NCI-H446 treated with DMSO at 0.1 percent for 48 hours (cell line): ENCODE measurements at places on chromosomes 6 and 20.

DNA sequence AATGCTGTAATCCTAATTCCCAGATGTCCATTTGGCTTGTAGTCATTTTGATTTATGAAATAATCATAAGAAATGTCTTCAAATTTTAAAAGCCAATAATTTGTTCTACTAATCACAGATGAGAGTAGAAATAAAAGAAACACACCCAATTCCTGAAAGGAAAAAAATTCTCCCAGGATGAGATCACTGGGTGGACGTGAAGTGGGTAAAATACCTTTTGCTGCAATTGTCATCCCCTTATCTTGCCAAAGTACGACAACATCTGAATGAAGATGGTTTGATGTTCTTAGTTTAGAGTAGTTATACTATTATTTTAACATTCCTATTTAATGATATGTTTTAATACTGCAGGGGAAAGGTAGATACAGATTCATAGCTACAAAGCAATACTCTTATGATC is 33.7 kb downstream of the MTHFD1L start:
- DNase-seq = no peak

DNA sequence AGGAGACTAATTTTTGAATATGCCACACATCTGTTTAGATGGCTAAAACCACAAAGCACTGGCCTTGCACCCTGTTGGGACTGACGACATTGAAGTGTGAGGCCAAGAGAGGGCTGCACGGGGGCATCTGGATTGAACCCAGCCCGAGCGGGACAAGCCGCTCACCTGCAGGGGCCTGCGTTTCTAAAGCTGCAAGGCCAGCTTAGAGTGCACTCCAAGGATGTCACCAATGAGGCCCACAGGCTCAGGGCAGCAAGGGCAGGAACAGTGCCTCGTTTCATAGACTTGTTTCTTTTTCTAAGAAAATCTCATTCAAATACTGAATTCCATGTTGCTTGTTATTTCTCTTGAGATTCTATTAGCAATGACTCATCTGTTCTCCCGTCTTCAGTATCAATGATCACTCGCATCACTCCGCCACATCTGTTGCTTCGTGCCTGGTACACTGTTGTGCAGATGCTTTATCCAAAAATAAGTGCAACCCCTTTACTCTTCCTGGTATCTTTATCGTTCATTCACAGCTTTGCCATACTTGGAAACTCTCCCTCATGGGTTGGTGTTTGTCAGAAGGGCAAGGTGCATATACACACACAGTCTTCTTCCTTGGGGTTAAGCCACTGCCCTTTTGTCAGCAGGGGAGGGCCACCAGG is 120.1 kb downstream of the IRF4 start:
- DNase-seq = no peak

DNA sequence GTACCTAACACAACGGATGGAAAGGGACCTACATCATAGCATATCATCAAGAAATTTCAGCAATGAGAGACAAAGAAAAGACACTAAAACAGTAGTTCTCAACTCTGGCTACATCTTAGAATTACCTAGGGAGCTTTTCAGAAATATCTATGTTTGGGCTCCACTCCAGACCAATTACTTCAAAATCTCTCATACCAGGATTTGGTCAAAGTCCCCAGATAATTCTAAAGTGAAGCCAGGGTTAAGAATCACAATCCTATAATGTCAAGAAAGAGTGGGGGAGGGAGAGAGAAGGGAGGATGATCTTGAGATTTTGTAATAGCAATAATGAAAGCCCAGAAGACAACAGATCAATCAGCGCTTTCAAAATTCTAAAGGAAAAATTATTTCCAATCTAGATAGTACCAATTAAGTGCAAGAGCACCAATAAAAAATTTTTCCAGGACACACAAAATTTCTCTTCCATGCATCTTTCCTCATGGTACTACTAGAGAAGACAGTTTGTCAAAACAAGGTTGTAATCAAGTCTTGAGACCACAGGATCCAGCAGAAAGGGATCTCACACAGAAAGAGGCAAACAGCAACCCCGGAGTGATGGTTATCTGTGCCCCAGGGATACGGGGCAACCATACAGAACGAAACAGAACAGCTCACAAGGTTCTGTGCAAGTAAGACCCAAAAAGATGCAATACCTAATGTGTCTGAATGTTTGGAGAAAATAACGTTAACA is 152.9 kb upstream of the DST start:
- DNase-seq = no peak

DNA sequence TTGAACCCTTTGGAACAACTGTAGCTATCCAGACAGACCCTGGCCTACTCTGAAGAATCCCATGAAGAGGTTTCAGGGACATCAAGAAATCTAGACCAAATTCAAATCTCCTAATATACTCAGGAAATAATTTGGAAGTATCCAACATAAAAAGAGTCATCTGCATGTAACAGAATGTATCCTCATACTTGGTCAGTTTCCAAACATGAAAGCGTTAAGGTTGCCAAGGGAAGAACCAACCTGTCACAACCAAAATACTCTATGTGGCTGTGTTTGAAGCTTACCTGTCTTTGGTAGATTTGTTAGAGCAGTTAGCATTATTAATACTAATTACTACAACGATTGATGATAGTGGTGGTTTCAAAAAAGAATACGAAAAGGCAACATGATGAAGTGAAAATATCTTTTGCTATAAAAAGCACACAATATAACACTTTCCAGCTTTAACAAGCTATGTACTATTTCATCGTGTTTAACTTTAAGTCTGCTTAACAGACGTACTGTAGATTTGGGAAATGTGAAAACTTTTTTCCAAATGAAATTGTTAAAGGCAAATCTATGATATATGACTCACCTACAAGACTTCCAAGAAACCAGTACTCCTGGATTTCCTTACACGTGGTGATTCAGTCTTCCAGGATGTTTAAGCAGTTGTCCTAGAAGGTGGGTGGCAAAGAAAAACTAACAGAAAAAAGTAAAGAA is 46.6 kb upstream of the ENPP1 start:
- DNase-seq = no peak

DNA sequence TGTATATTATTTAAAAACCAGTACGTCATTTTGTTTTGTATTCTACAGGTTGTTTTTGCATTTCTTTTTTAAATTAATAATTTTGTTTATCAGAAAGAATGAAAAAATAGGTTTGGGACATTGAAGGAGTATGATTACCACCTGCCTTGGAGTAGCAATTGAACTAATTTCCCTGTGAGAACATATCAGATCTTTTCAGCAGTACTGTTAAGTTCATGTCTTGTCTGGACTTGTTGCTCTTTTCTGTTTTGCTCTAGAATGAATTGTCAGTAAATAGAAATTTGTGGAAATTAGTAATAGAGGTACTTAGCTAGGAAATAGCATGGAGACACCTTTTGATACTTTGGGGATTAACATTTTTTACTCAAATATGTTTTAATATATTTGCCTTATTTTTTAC is 24.3 kb downstream of the HSF2 start:
- DNase-seq = no peak

DNA sequence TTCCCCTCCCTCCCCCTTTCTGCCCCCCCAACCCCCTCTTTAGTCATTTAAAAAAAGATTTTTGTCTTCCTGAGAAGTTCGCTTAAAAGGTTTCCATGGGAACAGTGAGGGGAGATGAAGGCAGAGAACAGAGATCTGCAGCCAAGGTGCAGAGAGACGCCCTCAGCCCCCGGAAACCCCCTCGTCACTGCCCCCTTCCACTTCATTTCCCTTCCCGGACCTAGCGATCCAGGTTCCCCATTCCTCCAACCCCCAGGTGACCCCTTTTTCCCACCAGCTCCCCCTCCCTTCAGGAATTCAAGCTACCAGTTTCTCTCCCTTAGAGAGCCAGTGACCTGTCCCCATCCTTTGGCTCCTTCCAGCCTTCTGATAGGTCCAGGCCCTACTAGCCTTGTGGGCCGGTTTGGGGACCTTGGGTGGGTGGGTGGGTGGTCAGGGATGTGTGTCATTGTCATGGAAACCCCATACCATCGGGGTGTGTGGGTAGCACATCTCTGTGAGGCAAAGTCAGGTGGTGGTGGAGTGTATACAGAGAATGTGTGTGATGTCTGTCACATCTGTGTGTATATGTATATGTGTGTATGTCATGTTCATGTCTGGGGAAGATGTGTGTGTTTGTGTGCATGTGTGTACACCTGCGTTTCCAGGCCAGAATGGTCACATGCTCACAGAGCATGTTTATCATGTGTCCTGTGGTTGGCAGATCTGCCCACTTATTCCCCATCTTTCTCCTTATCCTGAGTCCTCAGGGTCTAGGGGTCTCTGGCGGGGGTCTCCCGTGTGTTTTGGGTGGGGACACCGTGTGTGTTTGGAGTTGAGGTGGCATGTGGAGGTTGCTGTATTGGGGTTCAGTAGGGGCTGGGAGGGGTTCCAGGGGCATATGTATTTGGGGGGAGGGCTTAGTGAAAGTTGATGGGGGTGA is 7.0 kb downstream of the SYNGAP1 start:
- no peak for DNase-seq

GRCh38 chr20:41308726-41309413 is 8.7 kb downstream of the ZHX3 start:
- DNase-seq = no peak

GRCh38 chr6:170080169-170080827 is 210.6 kb downstream of the DLL1 start:
- no peak for DNase-seq

DNA sequence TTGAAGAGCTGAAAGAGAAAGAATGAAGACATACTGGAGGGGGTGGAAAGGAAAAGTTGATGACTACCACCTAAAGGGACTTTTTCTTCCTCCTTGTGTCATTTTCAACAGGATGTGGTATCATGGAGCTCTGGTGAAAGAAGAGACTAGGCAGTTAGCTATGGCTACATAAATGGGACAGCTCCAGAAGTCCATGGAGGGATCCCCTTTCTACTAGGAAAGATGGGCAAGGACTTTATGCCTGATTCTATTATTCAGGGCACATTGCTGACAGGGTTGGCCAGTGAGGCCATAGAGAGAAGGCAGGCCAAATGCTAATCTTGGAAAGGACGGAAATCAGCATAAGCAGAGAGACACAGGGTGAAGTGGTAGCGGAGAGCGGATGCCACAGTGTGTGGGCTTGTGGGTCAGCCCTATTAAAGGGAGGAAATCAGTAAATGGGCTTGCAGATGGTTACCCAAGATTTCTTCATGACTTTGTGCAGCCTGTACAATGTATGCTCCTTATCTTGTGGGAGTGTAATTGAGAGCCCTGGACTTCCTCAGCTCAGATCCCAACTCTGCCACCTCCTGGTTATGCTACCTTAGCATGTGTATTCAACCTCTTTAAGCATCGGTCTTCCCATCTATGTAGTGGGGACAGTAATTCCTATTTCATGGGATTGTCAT is 77.4 kb upstream of the TMEM170B start:
- no peak for DNase-seq

DNA sequence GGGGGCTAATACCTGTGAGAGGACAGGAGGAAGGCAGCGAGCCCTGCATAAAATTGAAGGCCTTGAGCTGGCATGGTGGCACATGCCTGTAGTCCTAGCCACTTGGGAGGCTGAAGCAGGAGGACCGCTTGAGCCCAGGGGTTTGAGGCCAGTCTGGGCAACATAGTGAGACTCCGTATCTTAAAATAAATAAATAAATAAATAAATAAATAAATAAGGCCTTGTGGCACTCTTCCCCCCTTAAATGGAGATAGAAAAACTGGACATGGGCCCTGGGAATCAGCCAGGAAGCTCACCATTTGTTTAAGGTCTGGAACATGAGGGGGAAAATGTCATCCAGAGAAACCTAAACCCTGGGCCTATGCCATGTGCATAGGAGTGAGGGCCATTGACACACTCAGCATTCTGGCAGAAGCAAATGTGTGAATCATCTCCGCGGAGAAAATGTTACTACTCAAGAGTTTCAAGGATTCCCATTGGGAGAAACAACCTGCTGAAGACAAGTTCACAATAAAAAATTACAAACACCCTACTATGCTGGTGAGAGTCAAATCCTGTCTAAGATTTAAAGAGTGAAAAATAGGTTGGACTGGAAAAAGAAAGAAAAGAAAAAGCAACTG is 51.9 kb upstream of the UBR2 start:
- DNase-seq = no peak

- no peak for DNase-seq
Observed at GRCh38 chr6:2740581-2740980, 10.1 kb downstream of the MYLK4 start.

DNA sequence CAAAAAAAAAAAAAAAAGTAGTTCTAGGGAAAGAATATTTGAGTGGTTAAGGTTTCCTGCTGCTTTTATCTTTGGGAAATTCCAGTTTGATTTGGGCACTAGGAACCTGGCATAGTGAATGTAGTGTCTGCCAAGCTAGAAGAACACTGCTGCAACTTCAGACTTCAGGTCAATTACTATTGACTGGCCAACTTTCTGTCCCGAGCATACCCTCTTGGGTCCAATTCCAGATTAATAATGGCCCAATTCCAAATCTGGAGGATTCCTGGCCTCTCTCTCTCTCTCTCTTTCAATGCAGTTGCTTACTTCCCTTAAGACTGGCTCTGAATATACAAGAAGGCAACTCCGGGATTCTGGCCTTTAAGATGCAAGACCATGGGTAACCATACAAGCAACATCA is 74.9 kb downstream of the ANKEF1 start:
- peak; percentile 87 for DNase-seq

DNA sequence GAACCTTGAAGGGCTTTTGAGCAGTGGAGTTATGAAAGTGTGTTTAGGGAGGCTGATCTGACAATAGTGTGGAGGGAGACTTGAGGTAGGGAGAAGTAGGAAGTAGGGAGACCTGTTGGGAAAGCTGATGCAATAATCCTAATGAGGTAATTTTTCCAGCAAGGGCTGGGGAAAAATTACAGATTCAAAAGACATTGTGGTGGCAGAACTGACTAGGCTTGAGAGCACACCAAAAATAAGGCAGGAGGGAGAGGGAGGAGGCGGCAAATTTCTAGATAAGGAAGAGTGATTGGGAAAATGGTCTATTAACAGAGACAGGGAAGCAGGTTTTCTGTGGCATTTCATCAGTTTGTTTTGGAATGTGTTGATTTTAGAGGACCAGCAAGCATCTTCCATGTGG is 5.5 kb downstream of the PRRT1 start:
- DNase-seq = no peak

DNA sequence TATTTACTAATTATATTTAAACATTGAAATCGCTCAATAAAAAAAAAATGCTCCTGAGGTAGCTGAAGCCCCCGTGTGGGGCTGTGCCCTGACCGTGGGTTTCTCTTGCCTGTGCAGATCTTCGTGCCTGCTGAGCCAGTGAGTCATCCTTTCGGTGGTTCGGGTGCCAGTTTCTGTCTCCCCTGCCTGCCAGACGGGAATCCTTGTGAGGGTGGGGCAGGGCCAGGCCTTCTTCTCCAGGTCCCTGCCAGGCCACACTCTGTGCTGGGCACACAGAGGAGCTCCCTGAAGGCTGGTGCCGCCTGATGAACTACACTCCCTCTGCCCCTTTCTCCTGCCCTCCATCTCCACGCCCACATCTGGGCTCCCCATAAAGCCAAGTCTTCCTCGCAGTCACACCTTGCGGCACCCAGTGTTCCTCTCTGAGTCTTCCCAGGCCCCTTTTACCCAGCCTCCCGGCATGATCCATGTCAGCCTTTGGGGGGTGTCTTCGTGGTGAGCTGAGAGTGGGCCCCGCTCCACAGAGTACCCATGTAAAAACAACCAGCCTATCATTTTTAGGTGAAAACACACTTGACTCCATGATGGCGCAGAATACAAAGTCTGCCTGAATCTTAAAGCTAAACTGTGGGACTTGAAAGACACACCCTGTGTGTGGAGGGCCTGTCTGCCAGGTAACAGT is 19.3 kb downstream of the FGD2 start:
- DNase-seq = peak; percentile 38
